ENCODE measurements at places on chromosomes 12 and 14.

DNA sequence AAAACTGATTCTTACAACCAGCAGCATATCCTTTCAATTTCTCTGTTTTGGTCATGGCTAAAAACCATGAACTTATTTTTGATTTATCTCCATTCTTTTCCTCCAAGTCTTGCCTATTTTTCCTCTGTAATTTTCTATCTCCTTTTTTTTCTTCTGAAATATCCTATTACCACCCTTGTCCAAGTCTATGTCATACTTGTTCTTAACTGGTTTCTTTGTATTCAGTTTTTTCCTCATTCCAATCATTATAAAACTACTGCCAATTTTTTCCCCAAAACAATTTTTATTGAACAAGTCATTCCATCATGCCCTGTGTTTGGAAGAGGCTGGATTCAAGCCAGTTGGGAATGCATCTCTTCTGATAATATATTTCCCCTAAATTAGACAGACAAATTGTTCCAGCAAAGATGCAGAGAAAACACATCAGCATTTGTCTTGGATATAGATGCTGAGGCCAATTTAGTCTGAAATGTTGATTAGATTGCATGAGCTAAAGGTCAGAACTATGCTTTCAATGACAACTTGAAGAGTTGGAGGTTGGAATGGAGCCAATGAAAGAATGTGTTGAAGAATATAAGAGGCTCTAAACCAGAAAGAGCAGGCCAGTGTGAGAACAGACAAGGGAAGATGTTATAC is 30.7 kb downstream of the OTOGL start:
- DNase-seq: no peak

GRCh38 chr14:81565441-81566290 is 32.0 kb upstream of the SEL1L start:
- DNase-seq: no peak

- no peak for DNase-seq
Measured at GRCh38 chr12:119117936-119118335, 60.8 kb upstream of the HSPB8 start.

GRCh38 chr12:122961531-122962329 is 4.5 kb downstream of the ABCB9 start:
- DNase-seq: no peak

DNA sequence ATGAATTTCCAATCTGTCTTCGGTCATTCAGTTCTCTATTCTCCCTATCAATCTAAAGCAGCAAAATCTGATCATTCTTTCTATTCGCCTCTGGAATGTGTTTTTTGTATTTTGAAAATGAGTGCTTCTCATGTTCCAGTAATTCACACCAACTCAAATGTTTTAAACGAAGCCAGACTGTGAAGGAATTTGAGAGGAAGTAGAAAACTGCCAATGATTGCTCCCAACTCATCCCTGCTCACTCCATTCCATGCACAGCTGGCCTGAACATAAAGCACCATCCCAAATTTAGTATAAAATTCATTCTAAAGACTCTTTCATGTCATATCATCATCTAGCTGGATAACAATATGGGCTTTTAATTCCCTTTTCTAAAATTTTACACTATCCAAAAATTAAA is 123.8 kb downstream of the DUSP6 start:
- no peak for DNase-seq
